ENCODE measurements at places on chromosomes 2 and 18.
A peak's percentile ranks its signal among the peaks of the same experiment; 100 is the strongest.

GRCh38 chr2:144510294-144510991, 9.5 kb downstream of the ZEB2 start:
- no peak for DNase-seq

DNA sequence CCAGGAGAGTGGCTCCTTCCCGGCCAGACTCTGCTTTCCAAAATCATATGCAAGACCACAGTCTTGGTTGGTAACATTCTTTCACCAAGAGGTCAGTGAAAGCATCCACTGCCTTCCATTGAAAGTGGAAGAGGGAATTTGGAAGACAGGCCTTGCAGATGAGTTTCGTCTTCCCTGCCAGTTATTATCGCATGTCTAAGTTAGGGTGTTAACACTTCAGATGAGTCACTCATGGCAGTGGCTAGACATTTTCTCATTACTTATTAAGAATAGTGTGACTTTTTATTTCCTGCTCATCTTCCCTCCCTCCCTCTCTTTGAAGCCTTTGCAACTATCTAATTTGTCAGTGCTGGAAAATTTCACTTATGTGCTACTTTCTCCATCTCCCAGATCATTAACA, 102.9 kb upstream of the EPB41L3 start:
- no peak for DNase-seq

GRCh38 chr18:6613581-6613980, 115.9 kb upstream of the ARHGAP28 start:
- no peak for DNase-seq

DNA sequence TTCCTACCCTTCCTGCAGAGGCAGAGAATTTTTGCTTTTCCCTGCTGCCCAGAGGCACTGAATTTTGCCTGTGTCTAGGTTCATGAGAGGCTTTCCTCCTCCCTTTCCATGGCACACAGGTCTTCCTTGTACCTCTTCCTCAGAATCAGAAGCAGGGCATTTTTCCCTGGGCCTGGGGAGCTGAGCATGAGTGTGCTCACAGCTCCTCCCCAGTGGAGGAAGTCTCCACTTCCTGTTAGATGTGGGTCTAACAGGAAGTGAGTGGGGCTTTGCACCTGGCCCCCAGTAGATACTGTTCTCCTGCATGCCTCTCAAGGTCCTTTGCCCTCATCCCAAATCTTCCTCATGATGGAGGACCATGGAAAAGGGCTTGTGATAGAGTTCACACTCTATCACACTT, 297.2 kb upstream of the FIGN start:
- DNase-seq, result no peak

DNA sequence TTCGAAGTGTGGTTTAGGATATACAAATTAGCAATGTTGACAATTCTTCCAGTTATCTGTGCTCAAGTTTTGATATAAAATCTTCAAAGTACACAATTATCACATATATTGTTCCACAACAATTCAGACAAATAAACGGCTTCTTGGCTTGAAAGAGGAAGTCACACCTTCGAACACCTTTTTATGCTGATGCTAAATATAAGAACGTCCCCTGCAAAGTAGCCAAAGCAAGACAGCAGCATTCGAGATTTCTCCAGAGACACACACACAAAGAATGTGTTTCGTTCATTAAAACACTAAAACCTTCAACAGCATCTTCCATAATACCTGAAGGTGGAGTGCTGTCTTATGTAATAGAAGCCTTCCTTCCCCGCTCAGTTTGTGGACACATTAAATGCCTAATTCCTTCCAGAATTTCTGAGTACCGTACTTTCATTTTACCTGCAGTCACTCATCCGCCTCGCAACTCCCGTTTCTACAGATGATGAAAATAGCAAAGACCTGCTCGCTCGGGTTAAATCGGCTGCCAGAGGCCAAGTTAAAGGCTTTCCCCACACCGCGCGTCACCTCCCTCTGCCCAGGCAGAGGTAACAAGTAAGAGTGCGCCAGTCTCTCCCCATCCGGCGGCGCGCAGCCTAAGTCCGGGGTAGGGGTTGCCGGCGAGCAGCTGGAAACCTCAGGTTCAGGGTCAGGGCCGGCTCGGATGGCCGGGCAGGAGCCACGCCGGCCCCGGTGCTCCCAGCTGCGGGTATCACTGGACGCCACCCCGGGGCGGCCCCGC, 847 bp downstream of the SERPINE2 start:
- peak; percentile 53 for DNase-seq

- DNase-seq, result no peak
These were observed 28.4 kb upstream of the RHOB start for GRCh38 chr2:20418519-20418918.

GRCh38 chr2:232232915-232233314, 145.6 kb upstream of the ALPP start:
- DNase-seq, result no peak

GRCh38 chr18:59852548-59852947, 47.2 kb upstream of the PMAIP1 start:
- no peak for DNase-seq

DNA sequence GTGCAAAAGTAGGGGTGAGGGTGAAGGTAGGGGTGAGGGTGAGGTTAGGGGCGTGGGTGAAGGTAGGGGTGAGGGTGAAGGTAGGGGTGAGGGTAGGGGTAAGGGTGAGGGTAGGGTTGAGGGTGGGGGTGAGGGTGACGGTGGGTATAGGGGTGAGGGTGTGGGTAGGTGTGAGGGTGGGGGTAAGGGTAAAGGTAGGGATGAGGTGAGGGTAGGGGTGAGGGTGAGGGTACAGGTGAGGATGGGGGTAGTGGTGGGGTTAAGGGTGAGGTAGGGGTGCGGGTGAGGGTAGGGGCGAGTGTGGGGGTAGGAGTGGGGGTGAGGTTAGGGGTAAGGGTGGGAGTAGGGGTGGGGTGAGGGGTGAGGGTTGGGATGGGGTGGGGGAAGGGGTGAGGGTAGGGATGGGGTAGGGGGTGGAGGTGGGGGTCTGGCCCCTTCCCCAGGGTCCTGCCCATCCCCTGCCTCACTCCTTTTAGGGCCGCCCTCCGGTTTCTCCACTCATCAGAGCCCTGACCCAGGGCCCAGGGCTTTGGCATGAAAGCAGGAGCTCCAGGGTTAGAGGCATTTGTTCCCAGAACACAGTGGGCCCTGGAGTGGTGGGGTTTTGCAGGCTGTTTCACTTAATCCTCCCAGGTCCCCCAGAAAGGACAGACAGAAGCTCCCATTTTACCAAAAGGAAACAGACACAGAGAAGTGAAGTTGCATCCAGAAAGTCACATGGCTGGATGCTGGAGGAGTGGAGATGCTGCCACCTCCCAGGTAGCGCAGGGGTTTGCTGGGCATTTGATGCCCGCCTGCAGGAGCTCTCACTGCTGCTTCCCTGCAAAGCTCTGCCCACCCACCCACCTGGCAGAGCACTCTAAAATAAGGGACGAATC, 26.9 kb downstream of the SNORC start:
- no peak for DNase-seq

GRCh38 chr18:26085056-26085455, 5.4 kb downstream of the SS18 start:
- DNase-seq, result no peak

GRCh38 chr2:219965287-219966194, 338.1 kb downstream of the SLC4A3 start:
- DNase-seq, result no peak

DNA sequence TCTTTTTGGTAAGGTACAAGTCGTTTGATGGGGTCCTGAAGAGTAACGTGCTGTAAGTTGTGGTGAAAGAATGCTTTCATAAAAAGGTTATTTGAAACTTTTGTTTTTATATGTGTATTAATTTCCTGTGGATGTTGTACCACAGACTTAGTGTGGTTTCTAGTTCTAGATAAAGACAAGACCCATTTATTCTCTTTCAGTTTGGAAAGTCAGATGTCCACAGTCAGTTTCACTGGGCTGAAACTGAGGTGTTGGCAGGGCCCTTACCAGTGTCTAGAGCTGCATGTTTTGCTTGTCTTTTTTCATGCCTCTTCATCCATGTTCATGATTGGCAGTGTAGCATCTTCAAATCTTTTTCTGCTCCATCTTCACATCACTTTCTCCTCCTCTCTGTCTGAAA, 22.1 kb upstream of the DOCK10 start:
- DNase-seq, result no peak

DNA sequence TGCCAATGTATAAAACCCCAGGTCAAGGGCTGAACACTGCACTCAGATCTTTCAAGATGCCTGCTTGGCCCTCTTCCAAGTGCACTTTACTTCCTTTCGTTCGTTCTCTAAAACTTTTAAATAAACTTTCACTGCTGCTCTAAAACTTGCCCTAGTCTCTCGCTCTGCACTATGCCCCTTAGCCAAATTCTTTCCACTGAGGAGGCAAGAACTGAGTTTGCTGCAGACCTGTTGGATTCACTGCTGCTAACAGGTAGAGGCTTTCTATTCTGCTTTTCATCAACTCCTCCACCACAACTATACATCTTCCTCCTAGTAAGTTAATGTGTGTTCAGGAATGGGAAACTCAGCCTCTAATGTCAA, 467.9 kb downstream of the MBD2 start:
- DNase-seq, result no peak

DNA sequence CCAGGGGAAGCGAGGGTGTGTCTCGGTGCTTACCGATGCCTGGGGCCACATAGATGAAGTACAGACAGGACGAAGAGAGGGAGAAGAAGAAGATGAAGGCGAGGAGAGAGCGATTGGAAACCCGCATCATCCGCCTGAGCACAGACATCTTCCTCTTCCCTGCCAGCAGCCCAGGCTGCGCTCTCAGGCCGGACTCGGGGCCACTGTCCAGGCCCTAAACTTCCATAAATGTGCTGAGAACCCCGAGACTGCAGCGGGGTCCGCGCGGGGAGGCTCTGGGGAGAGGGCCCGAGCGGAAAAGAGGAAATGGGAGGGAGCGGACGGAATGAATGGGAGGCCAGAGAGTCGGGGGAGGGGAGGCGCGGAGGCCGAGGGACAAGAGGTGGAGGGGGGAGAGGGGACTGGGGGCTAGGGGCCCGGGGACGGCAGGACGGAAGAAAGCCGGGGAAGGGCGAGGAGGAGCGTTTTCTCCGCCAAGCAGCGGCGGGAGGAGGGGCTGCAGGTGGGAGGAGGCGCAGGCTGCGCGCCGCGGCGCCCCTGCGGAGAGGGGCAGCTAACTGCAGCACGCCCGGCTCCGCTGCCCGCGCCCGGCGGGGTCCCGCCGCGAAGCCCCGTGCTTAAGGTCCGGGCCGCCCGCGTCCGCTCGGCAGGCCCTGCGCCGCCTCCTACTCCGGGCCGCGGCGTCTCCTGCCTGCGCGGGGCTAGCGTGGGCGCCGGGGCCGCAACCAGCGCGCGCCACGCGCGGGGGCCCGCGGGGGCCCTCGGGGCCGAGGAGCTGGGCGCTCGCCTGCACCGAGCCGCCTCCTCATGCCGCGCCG, at the start of gene B4GALT6:
TSS of gene B4GALT6 (minus strand) at position 303 of the 818 bp plus-strand sequence. CDS start at position 148, 155 bp downstream.
- no peak for DNase-seq

DNA sequence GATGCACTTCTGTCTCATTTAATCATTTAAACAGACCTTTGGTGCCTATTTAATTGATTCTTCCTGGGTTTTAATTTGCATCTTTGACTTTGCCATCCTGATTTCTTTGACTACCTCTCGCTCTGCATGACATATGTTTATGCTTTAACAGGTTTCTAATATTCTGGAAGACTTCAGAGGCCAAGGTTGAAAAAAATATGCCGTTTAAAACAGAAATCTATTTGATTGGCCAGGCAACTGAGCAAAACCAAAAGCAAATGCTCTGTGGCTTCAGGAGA, 303.4 kb downstream of the IRS1 start:
- no peak for DNase-seq

DNA sequence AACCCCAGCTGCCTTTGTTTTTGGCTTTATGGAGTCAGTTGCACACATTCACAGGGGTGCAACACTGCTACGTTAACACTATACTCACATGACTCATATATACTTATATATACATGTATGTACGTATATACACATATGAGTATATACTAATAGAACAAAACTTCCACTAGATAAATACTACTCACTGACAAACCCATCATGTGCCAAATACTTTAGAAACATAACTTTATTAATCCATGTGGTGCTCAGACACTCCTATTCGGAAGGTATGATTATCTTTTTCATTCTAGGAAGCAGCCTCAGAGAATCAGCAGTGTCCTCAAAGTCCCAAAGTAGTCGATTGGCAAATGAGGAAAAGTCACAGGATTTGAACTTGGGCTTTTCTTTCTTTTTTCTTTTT, 7.9 kb downstream of the PMAIP1 start:
- DNase-seq, result no peak

Measured in dorsolateral prefrontal cortex (tissue), 122 donors.